Posterior vena cava (tissue), 2 donors: ENCODE measurements at places on chromosomes 11 and 22. TPM values are rescaled to one million over a fixed set of nuclear protein-coding genes. Genes with fewer than 3 reads are reported as not detected.

DNA sequence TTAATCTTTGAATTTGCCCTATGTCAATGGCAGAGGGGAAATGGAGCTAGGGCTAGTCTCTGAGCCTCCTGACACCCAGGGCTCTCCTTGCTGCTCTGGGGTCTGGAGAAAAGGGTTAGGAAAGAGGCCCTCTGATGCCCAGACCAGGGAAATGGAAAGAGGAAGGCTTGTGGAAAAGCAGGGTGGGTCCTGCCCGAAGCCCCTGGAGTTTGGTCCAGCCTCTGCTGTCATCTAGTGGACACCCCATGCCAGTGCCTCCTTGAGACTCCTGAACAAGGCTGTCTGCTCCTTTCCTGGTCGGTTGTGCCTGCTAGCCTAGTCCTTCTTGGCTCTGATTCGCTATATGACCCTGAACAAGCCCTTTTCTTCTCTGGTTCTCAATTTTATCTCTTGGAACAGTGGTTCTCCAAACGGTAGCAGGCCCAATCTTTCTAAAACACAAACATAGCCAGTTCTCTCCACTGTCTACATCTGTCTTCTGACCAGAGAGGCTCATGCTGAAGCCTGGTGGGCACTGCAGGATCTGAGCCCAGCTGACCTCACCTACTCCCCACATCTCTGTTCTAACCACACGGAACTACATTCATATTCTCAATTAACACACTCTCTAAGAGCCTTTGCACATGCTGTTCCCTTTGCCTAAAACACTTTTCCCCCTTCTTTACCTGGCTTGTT, 8.8 kb upstream of the PLA2G3 start:
- peak; percentile 69 for DNase-seq

DNA sequence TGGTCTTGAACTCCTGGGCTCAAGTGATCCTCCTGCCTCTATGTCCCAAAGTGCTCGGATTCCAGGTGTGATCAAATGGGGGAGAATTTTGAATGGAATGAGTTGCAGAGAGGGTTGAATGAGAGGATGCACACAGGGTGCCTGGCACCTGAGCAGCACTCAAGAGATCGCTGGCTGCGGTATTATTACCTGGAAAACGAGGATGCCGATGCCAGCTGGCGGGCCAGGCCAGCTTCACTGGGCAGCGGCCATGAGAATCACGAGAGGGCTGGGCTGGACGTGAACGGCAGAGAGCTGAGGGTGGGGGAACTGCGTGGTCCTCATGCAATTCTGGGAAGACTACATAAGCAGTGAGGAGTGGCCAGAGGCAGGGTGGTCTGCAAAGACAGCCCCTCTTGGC, 2.9 kb downstream of the MGAT3 start:
- DNase-seq: no peak

GRCh38 chr11:8228231-8228630, 35.4 kb downstream of the LMO1 start:
- no peak for DNase-seq

Gene RASD2
- 5.8 TPM for total RNA-seq

- DNase-seq: no peak
Measured at GRCh38 chr11:90908074-90908473, 685.2 kb upstream of the CHORDC1 start.

- no peak for DNase-seq
Measured at GRCh38 chr11:134584706-134585445, 172.8 kb upstream of the B3GAT1 start.

Gene CHRM1
- not detected for total RNA-seq

Gene ZNF195
- total RNA-seq: 13.0 TPM

DNA sequence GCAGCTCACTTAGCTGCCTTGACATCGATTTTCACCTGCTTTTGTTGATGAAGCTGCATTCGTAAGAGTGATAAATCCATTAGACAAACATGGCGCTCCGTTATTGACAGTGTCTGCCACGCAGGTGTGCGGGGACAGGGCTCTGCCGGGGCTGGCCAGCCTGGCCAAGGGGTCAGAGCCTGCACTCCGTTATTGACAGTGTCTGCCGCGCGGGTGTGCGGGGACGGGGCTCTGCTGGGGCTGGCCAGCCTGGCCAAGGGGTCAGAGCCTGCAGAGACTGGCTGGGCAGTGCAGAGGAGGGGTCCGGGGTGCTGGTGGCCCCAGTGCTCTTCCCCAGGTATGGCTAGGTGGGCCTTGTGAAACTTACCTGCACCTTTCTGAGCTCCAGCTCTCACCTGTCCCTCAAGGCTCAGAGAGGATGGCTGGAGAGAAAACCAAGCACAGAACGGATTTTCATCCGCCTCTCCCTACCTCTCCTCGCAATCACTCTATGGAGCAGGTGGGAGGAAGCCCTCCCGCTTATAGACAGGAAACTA, 101.6 kb upstream of the B3GAT1 start:
- no peak for DNase-seq

Gene TBX10
- total RNA-seq: not detected

DNA sequence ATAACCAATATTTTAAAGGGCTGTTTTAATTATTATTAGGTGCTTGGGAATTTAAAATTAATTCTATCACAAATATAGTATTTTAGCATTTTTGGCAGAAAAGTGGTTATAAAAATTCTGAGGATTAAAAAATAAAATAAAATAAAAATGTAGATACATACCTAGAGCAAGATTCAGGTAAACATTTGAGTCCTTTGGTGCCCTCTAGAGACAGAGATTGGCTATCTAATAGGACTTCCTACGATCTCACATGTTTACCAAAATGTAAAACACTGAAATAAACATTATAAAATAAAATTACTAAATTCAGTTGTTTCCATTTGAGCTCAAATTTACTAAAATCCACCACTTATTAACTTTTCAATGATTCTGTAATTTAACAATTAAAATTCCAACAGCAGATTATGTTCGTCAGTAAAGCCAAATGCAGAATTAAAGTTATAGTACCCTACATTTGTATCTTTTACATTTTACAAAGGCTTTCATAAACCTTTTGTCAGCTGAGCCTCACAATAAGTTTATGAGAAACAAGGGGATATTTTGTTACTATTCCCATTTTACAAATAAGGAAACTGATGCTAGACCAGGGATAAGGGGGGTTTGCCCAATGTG, 27.7 kb downstream of the SLC36A4 start:
- no peak for DNase-seq

- DNase-seq: peak; percentile 88
Measured at GRCh38 chr11:62665599-62666258, 617 bp downstream of the CSKMT start.

Gene HSPB2
- 11.6 TPM for total RNA-seq

- no peak for DNase-seq
Measured at GRCh38 chr11:125170510-125171031, 6.0 kb downstream of the PKNOX2 start.

Gene FAM118B
- 14.4 TPM for total RNA-seq
